ENCODE measurements at places on chromosomes 5 and 9. TPM values are rescaled to one million over a fixed set of nuclear protein-coding genes. Genes with fewer than 3 reads are reported as not detected.

The LRRC19 gene
- not detected for total RNA-seq

The OLFM1 gene
- 0.58 TPM for total RNA-seq

The SPINK13 gene
- total RNA-seq = not detected

- no peak for DNase-seq
Observed at GRCh38 chr5:129172580-129172979, 78.0 kb downstream of the ISOC1 start.

- DNase-seq = no peak
Observed at GRCh38 chr9:86749161-86749893, 198.0 kb downstream of the GAS1 start.

DNA sequence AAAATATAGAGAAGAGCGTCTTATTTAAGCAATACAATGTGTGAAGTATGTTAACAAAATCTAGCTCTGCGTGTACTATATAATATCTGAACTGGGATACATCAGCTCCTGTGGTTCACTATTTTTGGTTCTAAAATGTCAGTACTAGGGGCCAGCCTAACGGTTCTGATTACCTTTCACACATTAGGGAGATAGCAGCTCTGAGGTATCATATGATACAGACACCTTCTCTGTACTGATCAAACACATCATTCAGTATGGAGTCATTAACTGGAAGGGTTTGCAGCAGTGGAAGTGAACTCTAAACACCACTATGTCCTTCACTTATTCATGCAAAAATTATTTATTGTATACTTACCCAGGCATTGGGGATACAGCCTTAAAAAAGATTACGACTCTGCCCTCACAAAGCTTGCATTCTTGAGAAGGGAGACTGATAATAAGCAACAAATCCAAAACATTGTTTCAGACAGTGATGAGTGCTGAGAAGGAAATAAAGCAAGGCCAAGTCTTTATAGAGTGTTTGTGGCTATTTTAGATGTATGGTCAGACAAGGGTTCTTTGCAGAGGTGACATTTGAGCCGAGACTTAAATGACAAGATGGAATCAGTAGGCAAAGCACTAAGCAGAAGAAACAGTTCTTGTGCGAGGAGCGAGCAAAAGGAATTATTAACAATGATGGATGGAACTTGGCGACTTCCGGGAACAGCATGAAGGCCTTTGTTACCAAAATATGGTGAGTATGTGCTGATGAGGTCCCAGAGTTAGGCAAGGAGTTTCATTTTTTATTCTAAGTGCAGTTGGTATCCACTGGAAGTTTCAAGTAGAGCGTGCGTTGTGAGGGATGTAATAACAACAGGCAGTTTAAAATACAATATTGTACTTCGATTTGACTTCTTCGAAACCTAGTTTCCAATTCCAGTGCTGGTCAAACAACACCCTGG is 1.8 kb upstream of the LNPEP start:
- DNase-seq = no peak

- DNase-seq = peak; percentile 36
Observed at GRCh38 chr9:70420441-70421271, 6.2 kb upstream of the KLF9 start.

GRCh38 chr5:179292681-179293635 is 52.3 kb downstream of the ADAMTS2 start:
- DNase-seq = no peak

DNA sequence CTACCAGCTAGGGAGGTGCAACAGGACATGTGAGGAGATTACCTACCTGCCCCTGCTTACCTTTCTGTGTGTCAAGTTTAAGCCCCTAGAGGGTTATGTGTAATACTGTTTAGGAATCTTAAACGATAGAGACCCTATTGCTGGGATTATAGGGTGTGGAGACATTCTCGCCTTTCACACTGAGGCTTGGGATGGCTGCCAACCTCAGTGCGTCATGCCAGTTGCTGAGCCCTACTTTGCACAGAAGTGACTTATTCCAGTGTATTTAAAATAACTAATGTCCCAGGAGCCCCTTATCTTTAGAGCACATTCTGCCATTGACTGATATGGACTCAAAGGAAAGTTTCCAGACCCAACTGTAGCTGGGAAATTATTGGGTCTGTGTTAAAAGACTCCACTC is 76.6 kb upstream of the XPA start:
- DNase-seq = no peak

DNA sequence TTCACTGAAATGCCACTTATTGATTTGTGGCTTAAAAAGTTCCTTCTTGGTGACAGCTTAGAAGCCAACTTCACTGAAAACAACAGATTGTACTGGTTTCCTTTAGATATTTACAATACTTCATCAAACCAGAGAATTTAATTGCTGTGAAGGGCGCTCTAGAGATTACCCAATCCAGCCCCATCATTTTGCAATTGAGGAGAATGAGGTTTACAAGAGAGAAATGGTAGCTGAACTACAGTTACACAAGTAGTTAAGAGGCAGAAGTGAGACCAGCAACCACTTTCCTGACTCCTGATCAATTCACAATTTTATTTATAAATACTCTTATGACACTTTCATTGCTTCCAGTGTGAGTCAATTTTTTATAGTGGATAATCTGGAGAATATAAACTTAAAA is 103.5 kb upstream of the APC start:
- no peak for DNase-seq

GRCh38 chr9:136965771-136966484 is 11.4 kb upstream of the PTGDS start:
- no peak for DNase-seq

DNA sequence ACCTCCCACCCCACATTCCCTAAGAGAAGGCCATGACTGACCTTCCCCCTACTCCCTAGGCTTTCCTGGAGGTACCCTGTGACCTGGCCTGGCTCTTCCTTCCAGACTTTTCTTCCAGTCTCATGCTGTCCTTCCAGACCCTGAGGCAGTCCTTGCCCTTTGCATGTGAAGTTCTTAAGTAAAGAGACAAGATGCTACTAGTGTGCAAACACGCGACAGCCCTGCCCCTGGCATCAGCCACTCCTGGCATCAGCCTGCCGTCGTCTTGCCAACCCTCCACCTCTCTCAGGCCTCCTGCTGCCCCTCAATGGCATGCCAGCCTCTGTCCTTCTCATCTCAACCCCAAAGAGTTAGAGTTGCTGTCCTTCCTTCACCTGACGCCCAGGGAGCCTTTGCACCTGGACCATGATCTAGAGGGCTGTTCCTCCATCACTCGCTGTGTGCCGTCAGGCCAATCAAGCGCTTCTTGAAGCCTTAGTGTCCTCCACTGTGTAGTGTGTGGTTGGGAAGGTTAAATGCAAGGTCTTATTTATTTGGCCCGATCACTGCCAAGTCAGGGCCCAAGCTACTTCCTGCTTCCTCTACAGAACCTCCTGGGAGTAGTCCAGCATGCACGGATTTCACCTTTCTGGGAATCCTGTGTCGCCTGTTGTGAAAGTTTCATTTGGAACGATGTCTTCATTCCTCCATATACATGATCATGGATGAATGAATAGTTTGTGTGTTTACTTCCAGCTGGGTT is 61.9 kb downstream of the WWC1 start:
- no peak for DNase-seq

DNA sequence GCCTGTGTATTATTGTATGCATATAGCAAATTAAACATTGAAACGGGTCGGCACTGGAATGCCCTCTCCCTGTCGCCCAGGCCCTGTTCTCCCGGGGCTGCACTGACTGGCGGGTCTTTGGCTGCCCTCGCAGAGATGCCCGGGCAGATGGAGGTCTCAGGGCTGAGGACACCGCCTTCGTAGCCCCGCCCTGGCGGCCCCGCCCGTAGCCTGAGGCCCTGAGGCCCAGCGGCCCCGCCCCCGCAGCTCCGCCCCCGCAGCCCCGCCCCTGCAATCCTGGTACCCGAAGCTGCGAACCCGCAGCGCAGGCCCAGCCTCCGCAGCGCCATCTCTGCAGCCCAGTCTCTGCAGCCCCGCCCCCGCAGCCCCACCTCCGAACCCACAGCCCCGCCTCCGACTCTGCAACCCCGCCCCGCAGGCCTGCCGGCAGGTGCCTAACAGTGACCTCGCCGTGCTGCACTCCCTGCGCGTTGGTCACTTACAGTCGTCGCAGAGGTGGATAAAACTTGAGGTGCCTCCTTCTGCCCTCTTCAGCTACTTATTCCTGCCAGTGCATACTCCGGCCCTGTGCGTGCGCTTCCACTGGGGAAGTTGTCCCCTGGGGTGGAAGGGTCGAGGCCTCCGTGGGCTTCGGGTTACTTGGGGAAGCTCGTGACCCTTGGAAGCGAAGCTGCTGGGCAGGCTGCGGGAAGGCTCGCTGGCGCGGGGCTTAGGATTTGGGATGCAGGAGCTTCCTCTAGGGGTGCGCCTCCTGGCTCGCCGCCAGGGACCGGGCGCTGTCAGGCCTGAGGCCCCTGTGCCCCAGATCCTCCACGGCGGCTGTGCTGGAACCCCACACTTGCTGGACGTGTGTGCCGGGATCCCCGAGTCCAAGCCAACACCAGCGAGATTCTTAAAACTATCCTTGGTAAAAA is 72.3 kb downstream of the ICE1 start:
- DNase-seq = no peak

DNA sequence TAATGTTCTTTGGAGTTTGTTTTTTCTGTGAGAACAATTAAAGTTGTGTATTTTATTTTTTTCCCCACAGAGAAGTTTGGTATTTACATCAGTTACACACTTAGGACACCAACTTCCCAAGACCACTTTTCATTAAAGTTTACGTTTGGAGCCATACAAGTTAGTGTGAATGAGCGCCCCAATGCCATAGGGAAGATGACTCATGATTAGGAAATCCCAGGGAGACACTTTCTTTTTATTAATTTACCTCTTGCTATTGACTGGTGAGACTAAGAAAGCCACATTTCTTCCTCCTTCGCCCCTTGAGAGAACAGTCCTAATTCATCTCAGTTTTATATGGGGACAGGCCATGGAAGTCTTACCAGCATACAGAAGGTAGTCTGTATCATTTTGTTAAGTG is 57.1 kb downstream of the EDIL3 start:
- DNase-seq = no peak

DNA sequence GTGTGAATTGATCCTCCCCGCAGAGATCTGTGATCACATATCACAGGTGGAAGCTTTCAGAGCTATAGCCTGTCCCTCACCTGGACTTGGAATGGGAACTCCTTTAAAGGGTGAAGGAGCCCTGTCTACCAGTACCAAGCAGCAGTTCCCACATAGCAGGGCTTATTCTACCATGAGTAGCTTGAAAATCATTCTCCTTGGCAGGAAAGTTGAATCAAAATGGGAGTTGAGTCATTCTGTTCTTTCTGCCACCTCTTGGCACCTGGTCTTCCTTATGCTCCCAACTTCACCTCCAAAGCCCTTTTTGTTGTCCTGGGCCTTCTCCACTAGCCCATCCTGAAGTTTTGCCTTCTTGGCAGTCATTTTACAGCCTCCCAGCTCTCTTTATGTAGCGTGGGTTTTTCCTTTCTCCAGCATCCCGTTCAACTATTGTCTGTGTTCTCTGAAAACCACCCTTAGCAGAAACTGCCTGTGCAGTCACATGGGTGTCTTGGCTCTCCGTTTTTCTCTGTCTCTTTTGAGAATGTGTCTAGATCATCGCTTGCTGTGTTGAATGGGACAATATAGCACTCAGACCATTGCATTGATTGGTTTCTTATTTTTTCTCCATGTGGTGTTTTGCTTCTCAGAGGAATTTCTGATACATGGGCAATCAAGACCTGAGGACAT is 222.2 kb downstream of the AOPEP start:
- DNase-seq = no peak

Measured in glomerular endothelial cell (primary cell).